NCI-H460 (cell line): ENCODE measurements at places on chromosomes 13 and 19.

GRCh38 chr19:518598-519231 lies 11.4 kb downstream of the TPGS1 start:
- no peak for DNase-seq

DNA sequence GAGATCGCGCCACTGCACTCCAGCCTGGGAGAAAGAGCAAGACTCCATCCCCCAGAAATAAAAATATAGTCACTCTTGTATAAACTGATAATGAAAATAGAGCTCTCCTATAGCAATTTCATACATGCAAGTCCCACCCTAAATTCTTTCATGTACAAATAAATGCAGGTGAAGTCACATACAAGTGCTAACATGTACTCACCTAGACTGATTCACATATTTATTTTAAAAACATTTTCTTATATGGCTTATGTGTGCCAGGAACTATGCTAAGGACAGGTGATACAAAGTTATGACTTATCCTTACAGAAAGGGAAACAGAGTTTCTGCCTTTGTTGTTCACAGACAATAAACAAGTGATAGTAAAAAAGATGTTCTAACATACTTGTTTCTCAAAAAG lies 32.0 kb downstream of the USP12 start:
- DNase-seq = no peak

- no peak for DNase-seq
Observed at GRCh38 chr13:33032037-33032625, 15.9 kb downstream of the KL start.

DNA sequence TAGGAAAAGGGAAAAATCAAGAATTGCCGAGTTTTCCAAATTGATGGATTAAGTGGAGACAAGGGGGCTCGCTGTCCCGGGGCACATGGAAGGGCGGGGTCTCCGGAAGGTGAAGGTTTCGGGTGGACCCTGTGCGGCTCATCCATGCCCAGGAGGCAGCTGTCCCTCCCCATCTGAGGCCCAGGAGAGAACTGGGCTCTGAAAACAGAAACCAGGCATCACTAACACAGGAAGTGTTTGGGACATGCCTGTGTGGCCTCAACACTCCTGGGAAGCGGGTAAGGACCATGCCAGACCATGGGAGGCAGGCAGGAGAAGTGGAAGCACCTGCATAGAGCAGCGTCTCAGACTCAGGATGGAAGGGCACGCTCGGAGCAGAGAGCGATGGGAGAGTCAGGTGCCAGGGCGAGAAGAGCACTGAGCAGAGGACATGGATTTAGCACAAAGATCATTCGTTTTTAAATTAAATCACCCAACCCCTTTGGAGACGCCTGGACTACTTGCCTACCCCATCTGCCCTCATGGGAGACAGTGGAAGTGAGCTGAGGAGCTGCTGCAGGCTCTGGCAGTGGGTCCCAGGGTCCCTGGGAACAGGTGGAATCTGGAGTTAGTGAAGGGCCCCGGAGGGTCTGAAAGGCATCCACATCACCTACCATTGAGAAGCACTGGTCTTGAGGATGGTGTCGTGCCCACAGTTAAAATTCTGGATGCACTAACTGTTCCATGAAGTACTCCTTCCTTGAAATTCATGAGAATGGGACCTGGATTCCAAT lies 183.2 kb upstream of the SOX1 start:
- no peak for DNase-seq

DNA sequence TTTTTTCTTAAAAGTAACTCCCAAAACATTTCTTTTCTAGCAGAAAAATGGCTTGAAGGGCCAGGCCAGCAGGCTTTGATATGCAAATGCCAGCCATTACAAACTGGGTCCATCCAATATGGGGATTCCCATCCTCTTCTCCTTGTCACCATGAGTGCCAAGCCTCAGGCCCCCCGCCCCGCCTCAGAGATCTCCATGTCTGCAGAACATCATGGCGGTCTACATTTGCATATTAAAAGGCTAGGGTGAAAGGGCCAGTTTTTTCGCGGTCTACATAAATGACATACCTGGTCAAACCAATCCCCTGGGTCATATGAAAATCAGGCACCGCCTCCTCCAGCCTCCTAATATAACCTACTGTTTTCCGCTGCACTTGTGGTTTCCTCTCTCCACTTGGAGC lies 1327.6 kb downstream of the UQCRFS1 start:
- no peak for DNase-seq

DNA sequence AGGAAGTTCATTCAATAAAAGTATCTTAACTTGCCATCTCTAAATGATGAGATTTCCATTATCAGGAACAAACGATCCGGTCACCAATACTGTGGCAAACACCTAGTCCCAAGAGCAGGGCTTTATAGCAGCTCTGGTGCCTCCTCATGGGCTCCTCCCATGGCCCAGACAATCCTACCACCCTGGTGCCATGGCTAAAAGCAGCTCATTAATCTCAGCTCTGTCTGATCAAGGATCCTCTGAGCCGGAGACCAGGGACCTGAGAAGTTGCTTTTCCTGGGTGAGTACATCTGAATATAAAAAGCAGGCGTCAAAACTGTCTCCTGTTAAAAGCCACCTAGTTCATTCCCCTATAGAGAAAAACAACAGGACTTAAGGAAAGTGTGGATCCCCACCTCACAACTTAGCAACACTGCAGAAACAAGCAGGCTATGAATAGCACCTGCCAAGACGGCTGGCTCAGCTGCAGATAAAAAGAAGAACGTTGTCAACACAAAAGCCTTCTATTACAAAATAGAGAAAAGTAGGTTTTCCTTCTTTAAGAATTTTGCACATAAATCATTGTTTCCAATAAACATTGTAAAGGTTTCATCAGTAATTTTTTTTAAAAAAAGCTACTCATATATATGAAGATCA lies 30.3 kb downstream of the TSHZ3 start:
- DNase-seq = no peak

GRCh38 chr19:38173291-38174041 lies 50.6 kb downstream of the DPF1 start:
- no peak for DNase-seq

- no peak for DNase-seq
Observed at GRCh38 chr13:102317593-102317992, 84.3 kb downstream of the FGF14 start.

GRCh38 chr13:21833921-21834320 lies 163.0 kb downstream of the FGF9 start:
- DNase-seq = no peak

DNA sequence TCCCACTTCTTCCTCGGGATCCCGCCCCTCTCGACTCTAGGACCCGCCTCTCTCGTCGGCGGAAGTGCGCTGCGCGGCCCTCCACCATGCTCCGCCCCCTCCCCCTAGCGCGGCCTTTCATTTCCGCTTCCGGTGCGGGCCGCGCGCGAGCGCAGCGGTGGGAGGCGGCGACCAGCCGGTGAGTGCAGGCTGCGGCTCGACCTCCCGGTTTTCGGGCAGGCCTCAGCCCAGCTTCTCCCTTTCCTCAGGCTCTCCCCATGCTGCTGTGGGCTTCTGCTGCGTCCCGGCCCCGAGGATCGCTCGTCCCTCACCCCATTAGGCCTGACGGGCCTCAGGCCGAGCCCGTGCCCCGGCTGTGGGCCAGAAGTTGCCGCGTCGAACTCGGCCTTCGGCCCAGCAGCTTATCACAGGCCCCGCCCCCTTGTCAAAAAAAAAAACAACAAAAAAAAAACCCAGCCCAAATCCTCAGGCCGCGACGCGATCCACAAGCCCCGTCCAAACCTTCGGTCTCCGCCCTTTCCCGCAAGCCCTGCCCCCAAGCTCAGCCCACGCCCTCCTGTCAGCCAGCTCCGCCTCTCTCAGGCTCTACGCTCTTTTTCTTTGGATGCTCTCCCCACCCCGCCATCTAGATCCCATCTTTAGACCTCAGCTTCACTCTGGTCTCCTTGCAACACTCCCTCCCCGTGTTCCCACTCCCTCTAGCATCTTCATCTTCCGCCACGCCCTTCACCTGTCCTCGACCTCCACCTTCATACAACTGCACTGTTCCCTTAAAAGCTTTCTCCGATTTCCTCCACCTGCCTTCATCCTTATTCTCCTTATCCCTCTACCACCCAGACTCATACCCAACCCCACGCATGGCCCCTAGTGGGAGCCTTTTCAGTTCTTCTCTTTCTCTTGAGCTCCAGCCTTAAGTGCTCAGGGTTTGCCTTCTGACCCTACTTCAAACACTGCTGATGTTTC lies at the start of gene CLASRP:
TSS of gene CLASRP (plus strand) at position 115 of the 963 bp plus-strand sequence. CDS start 1,168 bp downstream, outside the sequence.
- DNase-seq = peak; percentile 76

- no peak for DNase-seq
Observed at GRCh38 chr13:32254416-32254815, 60.7 kb downstream of the ZAR1L start.
